ENCODE measurements at places on chromosomes 13 and 19.

GRCh38 chr19:40294560-40294959 is 9.4 kb upstream of the AKT2 start:
- no peak for DNase-seq

DNA sequence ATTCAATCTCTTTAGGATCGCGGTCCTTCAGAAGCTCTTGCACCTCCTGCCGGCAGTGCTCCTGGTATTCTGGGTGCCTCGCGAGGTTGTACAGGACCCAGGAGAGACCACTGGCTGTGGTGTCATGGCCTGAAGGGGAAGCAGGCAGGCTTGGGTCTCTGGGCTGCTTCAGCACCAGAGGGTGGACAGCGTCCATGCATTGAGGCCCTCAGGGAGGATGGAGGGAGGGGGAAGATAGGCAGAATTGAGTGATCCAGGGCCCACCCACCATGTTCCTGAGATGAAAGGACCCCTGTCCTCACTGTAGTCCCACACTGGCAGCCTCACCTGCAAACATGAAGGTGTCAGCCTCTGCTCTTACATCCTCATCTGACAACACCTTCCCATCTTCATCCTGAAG is 17.9 kb upstream of the OR10H5 start:
- no peak for DNase-seq

DNA sequence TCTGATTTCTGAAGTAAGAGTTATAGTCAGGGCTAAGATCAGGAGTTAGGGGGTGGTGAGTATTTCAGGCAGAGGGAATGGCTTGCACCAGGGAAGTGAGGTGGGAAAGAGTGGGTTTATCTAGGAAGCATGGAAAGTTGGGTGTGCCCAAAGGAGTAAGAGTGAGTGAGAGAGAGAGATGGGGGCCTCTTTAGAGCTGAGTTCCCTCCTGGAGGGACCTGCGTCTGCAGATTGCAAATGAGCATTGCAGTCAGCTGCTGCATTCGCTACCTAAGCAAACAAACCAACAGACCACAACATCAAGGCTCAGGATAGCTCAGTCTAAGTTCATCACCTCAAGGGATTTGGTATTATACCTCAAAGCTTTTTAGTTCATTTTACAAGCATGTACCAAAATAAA is 405.8 kb downstream of the FGF9 start:
- DNase-seq = no peak

GRCh38 chr19:52936151-52936953 is 13.1 kb upstream of the ZNF888 start:
- no peak for DNase-seq

DNA sequence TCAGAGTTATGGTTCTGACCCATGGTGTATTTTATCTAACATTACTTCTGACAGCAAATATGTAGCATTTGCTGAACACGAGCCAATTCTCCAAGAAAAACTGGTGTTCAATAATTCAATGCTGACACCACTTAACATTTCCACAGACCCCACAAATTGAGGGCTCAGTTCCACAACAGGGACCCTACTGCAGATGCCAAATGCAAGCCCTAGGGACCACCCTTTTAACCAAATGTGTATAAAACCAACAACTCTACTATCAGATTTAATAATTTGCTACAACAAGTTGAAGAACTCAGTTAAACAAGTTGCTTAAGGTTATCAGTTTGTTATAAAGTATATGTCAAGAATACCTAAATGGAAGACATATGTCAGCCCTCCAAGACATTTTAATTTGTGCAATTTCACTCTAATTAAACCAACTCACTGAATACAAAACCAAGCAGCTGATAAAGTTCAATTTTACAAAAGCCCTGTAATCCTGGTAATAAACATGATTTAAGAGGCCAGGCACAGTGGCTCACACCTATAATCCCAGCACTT is 6.7 kb downstream of the ZNF44 start:
- no peak for DNase-seq

All from choroid plexus epithelial cell (primary cell).